Activated CD4-positive, CD25-positive, alpha-beta regulatory T cell (primary cell): ENCODE measurements at places on chromosomes 5 and 9.

DNA sequence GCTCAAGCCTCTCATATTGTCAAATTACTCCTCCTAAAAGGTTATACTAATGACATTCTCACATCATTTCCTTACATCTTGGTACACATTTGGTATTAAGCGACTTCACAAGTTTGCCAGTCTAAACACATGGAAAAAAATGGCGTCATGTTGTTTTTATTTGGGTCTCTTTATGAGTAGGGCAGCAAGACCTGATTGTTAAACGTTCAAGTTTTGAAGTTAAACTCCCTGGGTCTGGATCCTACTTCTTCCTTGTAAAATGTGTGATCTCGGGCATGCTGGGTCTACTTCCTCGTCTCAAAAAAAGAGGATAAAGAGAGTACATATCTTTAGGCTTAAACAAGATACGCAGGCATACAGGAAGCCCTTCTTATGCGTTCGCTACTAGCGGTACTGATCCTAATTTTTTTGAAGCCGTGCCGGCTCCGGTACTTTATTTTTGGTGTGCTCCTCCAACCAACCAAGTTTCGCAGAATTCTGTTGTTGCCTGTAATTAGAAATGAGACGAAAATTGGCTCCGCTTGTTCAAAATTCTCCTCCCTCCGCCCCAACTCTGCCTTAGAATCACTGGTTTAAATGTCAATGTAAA lies 596 bp upstream of the CDC37L1 start:
- no peak for DNase-seq

GRCh38 chr9:115164511-115164974 lies 46.6 kb upstream of the TNC start:
- DNase-seq = no peak

GRCh38 chr9:26565118-26565517 lies 327.5 kb downstream of the CAAP1 start:
- no peak for DNase-seq

GRCh38 chr5:72510610-72511181 lies 3.5 kb upstream of the ZNF366 start:
- DNase-seq = no peak

GRCh38 chr9:77471572-77471971 lies 176.6 kb downstream of the GNA14 start:
- DNase-seq = no peak

- DNase-seq = no peak
These were observed 32.6 kb downstream of the IPPK start for GRCh38 chr9:92637326-92637725.

DNA sequence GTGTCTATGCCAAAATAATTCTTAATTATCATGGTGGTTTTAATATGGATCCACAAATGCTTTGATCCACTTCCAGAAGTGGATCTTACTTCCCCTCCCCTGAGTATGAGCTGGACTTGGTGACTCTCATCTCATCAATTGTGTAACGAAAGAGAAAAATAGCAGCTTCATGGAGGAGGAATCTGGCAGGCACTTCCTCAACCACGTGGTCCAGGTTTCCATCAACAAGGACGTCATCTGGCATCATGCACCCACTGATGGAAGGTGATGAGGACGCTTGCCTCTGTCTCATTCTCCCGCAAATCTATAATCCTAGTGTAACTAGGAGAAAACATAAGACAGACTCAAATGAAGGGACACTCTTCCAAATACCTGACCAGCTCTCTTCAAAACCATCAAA lies 54.6 kb upstream of the S1PR3 start:
- DNase-seq = no peak

DNA sequence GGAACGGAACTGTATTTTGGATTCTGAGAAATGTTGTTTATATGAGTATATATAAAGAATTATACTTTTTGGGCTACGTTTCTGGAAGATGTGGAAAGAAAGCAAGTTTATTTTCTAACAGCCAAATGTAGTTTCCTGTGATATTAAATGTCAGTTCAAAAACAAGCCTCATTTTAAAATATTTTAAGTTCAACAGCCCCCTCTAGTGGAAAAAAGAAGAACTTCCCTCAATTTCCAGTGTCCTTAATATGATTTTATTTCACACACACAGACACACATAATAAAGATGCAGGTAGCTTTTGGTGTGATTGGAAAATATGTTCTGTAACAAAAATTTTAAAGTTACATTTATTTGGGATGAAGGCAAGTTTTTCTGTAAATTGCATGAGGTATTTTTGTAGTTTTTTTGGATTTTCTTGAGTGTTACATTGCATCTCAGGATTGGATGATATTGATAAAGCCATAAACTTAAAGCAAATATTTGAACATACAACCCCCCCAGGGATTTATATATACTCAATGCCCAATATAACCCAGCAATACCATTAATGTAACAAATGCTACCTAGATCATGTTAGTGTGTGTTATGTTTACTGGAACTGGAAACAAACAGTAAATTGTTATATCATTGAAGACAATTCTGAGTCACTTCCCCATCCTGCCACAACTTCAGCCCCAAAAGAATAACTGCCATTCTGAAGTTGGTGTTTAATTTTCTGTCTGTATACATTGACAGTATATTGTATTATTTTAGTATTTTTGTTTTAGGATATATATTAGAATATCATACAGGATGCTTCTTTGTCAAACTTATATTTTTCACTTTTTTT lies 54.0 kb downstream of the CCDC171 start:
- no peak for DNase-seq

GRCh38 chr5:72390836-72391235 lies 70.7 kb downstream of the PTCD2 start:
- DNase-seq = no peak

DNA sequence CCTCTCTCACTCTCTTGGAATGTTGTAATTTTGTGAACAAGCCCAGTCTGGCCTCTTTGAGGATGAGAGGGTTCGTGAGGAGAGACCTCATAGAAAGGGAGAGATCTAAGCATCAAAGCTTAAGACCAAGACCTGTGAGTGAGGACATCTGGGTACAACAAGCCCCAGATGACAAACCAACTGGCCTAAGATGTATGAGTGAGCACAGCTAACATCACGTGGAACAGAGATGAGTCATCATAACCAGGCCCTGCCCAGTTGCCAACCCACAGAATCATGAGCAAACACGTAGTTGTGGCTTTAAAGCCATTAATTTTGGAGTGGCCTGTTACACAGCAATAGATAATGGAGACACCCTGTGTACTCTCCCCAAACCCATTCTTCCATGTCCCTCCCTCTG lies 439.1 kb upstream of the KIF2A start:
- DNase-seq = no peak

DNA sequence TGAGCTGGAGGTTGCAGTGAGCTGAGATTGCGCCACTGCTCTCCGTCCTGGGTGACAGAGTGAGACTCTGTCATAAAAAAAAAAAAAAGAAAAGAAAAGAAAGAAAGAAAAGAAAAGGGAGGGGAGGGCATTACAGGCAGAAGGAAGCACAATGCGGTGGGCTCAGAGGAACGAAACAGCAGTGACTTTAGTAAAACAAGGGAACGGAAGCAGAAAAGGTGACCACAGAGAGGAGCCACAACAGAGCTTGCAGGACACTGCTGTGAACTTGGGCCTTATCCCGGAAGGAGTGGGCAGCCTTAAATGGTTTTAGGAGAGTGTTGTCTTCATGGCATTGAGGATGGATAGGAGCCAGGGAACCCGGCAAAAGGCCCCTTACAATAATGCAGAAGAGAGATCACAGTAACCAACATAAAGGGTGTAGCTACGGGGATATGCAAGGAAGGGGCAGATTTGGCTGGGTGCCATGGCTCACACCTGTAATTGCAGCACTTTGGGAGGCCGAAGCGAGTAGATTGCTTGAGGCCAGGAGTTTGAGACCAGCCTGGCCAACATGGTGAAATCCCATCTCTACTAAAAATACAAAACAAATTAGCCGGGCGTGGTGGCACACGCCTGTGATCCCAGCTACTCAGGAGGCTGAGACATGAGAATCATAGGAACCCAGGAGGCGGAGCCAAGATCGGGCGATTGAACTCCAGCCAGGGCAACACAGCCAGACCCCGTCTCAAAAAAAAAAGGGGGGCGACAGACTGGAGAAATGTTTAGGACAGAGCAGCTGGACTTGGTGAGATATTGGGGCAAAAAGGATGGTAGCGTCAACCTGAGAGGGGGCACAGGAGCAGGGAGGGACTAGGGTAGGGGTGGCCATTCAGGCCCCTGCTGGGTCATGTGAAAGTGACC lies 83.9 kb upstream of the ZBTB43 start:
- DNase-seq = no peak

DNA sequence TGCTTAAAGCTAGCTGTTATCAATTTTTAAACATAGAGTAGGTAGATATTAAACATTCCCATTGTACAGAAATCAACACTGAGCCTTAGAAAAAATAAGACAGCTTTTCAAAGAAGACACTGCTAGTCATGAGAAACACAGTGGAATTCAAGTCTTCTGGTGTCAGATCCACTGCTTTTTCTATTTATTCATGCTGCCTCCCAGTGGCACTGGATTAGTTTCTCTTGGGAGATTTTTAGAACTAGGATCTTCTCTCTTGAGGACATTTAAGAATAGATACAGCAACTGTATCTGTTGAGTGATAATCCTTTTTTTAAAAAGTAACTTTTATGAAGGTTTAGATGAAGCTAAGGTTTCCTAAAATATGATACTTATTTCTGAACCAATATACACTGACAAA lies 1635.4 kb upstream of the C9orf72 start:
- no peak for DNase-seq

GRCh38 chr5:102865171-102865509 lies 110.0 kb downstream of the PAM start:
- DNase-seq = no peak

GRCh38 chr5:138603249-138603920 lies 28.2 kb upstream of the HSPA9 start:
- no peak for DNase-seq

GRCh38 chr9:69822116-69822750 lies 1.6 kb downstream of the CFAP95 start:
- no peak for DNase-seq

DNA sequence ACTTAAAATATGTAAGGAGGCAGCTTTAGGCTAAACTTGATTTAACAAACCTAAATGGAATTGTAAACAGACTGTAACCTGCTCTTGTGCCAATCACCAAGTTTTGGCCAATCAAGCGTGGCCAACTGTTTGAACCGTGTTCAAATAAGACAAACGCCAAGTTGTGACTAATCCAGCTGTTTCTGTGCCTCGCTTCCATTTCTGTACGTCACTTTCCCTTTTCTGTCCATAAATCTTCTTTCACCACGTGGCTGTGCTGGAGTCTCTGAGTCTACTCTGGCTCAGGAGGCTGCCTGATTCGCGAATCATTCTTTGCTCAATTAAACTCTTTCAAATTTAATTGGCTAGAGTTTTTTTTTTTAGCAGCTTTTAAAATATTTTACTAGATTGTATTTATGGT lies 71.3 kb downstream of the LIX1 start:
- no peak for DNase-seq

DNA sequence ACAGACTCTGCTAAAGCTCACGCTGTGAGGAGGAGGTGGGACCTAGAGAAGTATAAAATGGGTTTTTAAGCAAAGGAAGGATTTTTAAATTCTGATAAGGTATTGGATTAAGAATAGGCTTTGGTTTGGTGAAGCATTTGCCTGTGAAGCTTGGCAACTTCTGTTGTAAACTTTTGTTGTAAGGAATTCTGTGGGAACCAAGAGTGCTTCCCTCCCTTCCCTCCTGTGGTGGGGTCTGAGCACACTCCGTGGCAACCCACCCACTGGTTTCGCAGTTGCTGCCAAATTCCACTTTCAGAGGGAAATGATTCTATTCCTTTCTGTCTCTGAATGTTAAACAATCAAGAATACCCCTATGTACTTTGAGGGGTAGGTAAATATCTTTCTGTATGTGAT lies 28.6 kb upstream of the GTF2H2C start:
- DNase-seq = no peak

GRCh38 chr5:138082033-138082432 lies 1.8 kb upstream of the WNT8A start:
- no peak for DNase-seq

DNA sequence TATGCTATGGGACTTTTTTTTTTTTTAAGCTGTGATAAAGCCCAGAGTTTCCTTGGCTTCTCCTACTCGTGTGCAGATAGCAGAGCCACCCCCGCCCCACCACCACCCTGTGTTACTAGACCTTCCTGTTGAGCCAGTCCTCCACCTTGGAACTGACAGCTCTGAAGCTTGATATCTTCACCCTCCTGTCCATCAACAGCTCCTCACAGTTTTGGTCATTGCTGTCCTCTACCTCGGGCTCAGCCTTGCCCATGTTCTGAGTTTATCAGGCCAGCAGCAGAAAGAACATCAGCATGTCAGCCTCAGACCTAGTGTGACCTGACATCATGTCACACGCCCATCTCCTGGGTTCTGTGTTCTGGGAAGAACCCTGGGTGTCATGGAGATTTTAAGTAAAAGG lies 167.1 kb upstream of the RAI14 start:
- no peak for DNase-seq

GRCh38 chr5:123882965-123883345 lies 371.0 kb downstream of the CSNK1G3 start:
- DNase-seq = no peak

GRCh38 chr5:126138281-126138931 lies 284.8 kb upstream of the GRAMD2B start:
- no peak for DNase-seq

GRCh38 chr9:89038382-89039103 lies 47.3 kb downstream of the S1PR3 start:
- DNase-seq = no peak

DNA sequence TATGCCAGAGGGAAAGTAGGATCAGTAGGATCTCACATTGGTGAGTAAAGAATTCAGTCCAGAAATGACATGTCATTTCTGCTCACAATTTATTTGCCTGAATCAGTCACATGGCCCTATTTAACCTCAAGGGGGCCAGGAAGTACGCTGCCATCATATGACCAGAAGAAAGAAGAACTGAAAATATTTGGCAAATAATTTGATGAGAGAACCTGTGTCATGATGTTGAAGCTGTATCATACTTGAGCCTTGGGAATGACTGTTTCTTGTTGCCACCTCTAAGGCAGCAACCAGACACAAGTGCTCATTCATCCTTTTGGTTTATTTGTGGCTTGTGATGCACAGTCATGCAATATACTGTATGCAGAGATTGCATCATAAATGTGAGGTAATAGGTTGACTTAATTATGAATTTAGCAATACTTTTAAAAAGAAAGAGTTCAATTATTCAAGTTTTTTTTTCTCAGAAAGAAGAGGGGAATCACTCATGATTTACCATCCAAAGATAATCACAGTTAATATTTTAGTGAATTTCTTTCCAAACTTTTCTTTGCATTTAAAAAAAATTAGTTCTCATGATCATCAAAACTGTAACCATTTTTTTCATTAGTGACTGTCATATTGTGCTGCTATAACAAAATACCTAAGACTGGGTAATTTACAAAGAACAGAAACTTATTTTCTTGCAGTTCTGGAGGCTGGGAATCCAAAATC lies 8.2 kb upstream of the ZFYVE16 start:
- no peak for DNase-seq

GRCh38 chr5:179613460-179614071 lies 9.9 kb downstream of the HNRNPH1 start:
- DNase-seq = no peak
